ENCODE measurements at places on chromosomes 1 and 21.

- no peak for DNase-seq
Measured at GRCh38 chr1:162303004-162303344, 73.7 kb downstream of the SPATA46 start.

DNA sequence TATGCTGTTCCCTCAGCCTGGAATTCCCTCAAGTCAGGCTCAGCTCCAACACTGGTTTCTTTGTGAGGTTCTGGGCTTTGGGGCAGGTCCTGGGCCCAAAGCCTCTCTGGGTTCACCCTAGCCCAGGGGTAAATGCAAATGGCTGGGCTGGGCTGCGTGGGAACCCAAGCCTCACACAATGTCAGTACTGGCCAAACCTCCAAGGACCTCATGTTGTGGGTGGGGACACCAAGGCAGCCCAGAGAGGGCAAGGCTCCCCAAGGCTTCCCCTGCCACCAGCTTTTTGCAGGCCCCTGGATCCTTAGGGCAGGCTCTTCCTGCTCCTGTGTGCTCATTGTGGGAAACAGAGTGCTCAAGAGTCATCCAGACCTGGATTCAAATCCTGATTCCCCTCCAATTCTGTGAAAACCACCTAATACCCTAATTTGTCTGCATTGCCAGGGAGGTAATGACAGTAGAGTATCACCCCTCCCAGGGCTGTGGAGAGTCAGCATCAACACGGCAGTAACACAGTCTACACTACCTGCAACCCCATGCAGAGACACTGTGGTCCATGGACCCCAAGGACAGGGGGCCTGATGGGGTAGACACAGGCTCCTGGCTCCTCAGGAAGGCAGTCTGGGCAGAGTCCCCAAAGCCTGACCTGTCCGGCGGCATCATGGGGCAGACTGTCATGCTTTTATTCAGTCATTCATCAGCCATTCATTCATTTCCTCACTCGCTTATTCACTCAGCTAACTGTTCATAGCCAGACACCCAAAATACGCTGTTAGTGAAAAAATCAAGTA, 85.7 kb downstream of the DMRTB1 start:
- no peak for DNase-seq

- DNase-seq = no peak
Measured at GRCh38 chr1:213905344-213905743, 82.4 kb upstream of the PROX1 start.

- DNase-seq = peak; percentile 13
Measured at GRCh38 chr1:231986631-231987336, 360.2 kb downstream of the DISC1 start.

DNA sequence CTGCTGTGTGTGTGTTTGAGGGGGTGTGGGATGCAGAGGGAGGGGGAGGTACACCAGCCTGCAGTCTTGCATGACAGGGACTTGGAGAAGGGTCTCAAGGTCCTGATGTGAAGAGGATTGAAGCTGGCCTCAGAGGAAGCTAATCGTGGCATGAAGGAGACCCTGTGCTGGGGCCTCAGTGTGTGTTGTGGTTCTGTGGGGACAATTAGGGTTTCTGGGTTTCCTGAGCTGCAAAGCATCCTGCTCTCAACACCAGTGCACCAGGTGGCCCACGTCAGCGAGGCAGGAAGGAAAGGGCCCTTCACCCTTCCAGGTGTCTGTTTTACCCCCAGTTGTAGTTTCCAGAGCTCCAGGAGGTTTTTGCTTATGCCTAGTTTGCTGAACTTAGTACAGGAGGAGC, 52.8 kb downstream of the TENT5C start:
- DNase-seq = no peak

GRCh38 chr1:226675715-226676357, 63.2 kb downstream of the ITPKB start:
- no peak for DNase-seq

- DNase-seq = no peak
Measured at GRCh38 chr1:240985081-240985480, 371.9 kb downstream of the RGS7 start.

- DNase-seq = peak; percentile 16
Measured at GRCh38 chr1:75725861-75726361, 1.4 kb downstream of the ACADM start.

Data from NCI-H526 (cell line).